ENCODE measurements at places on chromosomes 1 and 21.

GRCh38 chr1:189654906-189655305 is 822.8 kb downstream of the BRINP3 start:
- DNase-seq: no peak

DNA sequence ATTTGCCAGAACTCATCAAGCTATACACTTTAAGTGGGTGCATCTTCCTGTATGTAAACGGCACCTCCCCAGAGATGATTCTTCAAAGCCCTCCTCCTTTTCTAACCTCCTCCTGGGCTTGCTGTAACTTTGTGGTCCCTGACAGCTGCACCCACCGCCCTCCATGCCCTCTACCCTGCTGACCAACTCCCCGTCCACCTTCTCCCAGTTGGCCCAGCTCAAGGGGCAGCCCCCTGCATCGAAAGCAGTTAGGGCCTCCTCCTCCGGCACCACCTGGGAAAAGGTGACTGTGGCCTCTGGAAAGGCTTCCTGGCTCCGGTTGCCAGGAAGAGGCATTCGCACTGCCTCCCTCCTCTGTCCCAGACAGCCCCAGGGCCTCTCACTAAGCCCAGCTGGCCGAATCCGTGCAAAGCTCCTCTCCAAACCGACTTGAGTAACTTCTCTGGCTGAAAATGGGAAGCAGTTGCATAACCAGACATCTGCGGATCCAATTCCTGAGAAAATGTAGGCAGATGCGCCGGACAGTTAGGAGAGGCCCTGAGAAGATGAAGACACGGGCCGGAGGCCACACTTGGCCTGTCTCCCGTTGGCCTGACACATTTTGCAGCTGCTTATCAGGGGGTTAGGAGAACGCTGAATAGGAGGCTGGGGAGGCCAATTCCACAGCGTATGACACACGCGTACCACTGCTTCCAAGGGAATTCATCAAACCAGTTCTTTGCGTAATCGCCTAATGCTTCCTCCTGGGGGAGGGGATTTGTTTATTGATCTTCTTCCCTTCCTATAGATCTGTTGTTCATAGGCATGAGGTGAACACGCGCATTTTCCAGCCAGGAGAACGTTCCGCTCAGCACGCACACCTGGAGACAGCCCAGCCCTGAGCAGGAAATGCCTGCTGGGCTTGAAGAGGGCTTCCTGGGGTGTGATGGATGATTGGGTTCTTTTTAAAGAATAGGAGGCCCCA is 48.7 kb upstream of the COL6A2 start:
- no peak for DNase-seq

DNA sequence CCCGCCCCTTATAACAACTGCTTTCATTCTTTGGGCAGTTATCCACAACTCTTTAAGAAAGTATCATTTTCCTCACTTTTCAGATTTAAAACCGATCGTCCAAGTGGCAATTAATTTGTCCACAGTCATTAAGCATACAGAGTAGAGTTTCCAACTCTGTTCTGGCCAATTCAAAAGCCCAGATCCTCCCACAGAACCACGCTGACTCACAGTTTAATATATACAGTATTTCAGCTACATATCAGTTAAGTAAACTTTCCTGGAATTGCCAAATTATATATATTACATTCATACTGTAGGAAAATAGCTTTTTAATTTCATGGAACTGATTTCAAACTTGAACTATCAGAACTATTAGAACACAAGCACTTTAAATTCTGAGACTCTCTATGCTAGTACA is 163.8 kb upstream of the ESRRG start:
- no peak for DNase-seq

- DNase-seq: no peak
These were observed 436.4 kb downstream of the PTBP2 start for GRCh38 chr1:97157991-97158390.

- no peak for DNase-seq
These were observed 27.4 kb downstream of the VANGL1 start for GRCh38 chr1:115669002-115669673.

DNA sequence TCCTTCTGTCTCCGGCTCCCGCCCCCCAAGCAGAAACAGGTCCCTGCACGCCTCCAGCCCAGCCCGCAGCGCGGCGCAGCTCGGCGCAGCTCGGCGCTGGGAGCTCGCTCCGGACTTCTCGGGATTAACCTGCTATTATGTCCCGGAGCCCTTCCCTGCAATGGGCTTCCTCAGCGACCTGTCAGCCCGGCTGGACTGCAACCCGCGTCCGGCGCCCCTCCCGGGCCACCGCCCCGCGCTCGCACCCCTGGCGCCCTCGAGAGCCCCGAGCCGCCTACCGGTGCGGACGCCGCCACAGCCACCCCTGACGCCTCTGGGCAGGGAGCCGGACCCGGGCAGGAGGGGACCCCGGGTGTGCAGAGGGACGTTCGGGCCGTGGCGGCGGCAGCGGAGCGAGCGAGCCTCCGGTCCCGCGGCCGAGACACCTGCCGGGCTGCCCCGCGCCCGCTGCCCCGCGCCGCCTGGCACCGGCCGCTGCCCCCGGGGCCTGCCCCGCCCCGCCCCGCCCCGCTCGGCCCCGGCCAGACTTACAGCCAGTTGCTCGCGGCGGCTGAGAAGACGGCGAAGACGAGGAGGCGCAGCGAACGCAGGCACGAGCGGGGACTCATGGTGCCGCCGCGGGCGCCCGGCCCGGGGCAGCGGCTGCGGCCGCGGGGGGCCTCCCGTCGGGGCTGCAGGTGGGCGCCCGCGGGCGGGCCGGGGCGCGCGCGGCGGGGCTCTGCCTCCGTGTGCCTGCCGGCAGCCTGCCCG is 407 bp downstream of the WNT4 start:
- no peak for DNase-seq

GRCh38 chr1:2926447-2927055 is 94.7 kb upstream of the ACTRT2 start:
- DNase-seq: no peak

- no peak for DNase-seq
These were observed 1.1 kb downstream of the ECE1 start for GRCh38 chr1:21289127-21289526.

GRCh38 chr21:45074818-45075595 is 627 bp downstream of the ADARB1 start:
- DNase-seq: no peak
